GM06990 (cell line): ENCODE measurements at places on chromosomes 16 and 17.
A peak's percentile ranks its signal among the peaks of the same experiment; 100 is the strongest.

- no peak for DNase-seq
Measured at GRCh38 chr17:2251098-2251497, 52.5 kb downstream of the SMG6 start.

- DNase-seq, result no peak
Measured at GRCh38 chr16:57623251-57624043, 5.0 kb upstream of the ADGRG1 start.

DNA sequence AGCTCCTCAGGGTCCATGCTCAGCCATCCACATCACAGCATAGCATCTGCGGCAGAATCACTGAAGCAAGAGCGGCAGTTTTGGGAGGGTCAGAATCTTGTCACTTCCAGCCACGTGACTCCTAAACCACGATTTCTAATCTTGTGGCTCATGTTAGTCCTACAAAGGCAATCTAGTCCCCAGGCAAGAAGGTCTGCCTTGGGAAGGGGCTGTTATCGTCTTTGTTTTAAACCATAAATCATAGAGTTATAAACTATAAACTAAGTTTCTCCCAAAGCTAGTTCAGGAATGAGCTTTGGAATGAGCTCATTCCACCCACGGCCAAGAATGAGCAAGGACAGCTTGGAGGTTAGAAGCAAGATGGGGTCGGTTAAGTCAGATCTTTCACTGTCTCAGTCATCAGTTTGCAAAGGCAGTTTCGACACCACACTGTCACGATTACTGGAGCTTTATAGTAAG is 20.8 kb upstream of the DNAH17 start:
- DNase-seq, result no peak

DNA sequence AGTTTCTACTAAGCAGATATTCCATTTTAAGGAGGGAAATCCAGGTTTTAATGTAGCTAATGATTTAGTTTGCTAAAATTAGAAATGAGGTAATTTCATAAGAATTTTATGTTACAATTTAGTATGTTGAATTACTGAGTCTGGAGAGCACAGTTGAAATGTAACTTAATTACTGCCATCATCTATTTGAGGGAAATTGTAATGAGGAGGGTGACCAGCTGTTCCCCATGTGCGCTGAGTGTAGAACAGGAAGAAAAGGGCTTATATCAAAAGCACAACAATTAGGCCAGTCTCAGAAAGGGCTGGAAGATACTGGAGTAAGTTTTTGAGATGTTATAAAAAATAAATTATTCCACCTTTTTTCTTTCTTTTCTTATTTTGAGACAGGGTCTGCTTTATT is 735.1 kb upstream of the GOT2 start:
- no peak for DNase-seq

DNA sequence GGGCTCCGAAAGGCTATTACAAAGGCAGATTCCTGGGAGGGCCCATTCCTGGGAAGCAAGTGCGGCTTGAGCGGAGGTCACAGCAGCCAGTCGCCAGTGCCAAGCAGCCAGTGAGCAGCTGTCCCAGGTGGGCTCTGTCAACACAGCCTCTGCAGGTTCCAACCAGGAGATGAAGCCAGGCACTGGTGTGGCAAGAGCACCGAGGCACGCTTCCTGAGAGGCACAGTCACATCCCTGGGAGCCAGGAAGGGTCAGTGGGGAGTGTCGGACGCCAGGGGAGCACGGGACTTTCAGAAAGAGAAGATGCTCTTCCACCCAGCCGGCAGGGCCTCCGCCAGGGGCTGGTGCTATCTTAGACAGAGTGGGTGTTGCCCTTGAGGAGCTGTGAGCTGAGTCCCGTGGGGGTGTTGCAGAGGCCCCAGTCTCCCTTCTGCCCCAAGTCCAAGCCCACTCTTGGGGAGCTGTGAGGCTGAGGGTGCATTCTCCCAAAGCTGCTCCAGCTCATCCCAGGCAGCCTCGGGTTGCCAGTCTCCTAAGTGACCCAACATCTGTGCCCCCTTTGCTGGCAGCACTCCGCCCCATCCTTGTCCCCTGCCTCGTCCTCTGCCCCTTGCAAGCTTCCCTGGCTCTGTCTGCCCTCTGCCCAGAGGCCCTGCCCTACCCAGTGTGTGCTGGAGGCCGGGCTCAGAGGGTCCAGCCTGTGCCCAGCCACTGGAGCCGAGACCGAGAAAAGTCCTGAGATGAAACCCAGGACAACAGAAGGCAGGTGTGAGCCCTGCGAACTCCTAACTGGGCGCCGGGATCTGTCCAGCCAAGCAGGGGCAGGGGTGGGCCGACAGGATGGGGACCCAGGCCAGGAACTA is 6.6 kb downstream of the UBALD1 start:
- no peak for DNase-seq

DNA sequence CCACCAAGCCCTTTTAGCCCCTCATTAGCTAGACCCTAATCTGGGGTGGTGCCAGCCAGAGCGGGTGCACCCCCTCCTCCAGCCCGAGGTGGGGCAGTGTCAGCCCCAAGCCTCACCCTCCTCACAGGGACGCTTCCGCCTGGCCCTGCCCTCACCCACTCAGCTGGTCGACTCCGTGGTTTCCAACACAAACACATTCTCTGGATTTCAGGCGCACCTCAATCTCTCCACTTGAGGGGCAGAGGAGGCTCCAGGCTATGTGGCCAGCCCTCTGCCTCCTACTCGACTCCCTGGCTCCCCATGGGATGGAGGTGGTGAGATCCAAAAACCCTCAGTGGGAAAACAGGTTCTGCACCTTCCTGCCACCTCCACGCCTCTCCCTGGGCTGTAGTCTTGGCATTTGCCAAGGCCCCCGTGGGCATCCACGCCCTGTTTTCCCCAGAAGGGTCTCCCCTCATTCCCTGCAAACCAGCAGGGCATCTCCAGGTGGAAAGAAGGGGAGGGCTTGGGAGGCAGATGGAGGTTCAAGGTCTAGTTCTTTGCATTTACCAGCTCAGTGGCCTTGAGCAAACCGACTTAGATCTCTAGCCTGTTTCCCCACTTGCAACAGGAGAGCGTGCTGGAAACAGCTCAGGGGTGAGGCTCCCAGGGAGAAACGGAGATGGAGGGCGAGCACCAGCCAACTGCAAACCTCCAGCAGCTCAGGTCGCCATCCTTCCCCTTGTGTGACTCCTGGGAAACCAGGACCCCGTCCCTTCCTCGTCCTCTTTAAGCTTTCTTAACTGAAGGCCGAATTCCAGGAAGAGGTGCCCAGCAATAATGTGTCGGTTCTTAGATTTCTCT is 1.7 kb downstream of the EMP2 start:
- no peak for DNase-seq

DNA sequence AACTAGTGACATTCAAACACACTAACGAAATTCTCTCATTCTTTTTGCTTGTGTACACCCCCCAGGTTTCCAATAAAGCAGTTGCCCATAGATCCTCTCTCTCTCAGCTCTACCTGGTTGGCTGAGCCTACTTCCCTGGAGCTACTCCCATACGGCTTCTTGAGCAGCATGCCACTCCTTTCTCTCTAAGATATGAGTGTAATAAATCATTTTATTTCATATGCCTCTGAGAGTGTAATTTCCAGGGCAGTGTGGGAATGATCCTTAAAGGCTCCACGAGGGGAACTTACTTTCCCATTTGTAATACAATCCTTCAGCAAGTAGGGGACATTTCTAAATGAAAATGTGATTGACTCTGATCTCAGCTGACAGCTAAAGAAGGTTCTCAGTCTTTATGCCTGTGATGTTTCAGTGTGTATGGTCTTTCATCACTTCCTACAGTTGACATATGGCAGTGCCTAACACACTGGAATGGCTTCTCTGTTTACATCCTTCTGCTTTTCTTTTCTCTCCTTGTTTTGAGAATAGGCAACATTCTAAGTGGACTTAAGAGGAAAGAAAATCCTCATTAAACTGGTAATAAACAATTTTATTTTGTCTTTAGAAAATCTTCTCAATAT is 1194.3 kb upstream of the CDH8 start:
- no peak for DNase-seq

- DNase-seq, result no peak
Measured at GRCh38 chr16:74679983-74680382, 13.3 kb upstream of the RFWD3 start.

GRCh38 chr17:65942592-65942991 is 249.3 kb downstream of the CEP112 start:
- no peak for DNase-seq

DNA sequence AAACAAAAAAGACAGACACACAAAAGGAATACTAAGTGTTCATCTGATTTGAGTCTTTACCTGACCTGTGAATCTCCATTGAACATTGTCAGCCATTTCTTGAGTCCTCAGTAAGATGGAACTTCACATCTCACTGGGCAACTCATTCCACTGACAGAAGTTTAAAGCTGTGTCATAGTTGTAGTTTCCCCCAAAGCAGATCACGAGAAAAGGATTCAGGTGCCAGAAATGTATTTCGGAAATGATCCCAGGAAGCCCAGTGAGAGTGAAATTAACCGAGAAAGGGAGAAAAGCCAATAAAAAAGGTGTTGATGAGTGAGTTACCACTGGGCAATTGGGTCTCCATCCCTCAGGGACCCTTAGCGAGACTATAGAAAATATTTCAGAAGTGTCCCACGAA is 6.5 kb downstream of the CHD9 start:
- peak; percentile 45 for DNase-seq

GRCh38 chr16:81123092-81123852 is 27.1 kb upstream of the GCSH start:
- no peak for DNase-seq

DNA sequence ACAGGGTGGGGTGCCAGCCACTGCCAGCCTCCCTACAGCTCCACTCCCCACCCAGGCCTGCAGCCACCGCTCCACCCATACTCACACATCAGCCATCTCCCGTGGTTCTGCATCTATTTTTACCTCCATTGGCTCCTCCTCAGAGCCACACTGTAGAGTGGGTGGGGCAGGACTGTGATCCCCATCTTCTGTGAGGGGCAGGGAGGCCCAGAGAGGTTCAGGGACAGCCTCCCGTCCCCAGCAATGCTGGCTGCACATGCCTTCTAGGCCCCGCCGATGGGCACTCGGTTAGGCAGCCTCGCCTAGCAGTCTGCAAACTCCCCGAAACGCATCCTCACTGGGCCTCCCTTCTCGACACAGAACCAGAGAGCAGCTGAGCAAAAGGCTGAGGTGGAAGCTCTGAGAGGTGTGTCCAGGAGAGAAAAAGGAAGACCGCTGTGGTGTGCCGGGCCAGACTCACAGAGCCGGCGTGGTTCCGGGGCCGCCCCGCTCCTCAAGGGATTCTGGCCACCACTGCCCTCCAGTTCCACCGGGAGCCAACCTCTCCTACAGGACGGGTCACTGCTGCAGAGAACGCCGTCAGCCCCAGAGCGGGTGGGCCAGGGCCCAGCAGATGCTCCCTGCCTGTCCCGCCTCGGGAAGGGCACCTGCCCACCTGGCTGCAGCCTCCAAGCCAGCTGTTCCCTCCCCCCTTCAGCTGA is 71.9 kb downstream of the ABR start:
- DNase-seq, result no peak

DNA sequence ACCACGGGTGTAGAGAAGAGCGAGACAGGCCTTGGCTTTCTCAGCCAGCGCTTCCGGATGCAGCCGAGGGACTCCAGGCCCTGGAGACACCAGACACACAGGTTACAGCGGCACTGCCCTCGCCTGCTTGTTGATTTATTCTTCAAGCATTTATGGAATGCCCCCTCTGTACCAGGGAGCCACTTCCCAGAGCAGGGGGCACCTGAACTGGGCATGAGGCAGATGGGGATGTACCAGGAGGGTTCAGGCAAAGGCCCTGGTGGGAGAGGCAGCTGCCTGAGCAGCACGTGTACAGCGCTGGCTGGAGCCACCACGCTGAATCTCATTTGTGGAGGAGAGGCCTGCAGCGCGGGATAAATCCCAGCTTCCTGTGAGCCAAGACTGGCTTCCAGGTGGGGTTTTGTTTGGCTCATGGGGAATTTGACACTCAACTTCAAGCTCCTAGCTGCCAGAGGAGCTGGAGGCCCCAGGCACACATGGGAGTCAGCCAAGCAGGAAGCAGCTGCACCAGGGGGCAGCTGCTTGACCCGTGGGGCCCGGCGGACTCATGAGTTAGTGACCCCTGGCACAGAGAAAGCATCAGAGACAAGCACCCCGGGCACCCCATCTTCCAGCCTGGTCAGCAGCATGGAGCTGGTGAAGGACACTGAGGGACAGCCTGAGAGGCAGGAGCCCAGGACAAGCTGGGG is 59.7 kb downstream of the IL21R start:
- no peak for DNase-seq

- DNase-seq, result no peak
Measured at GRCh38 chr16:68013440-68013839, 2.3 kb downstream of the DPEP2NB start.
